ENCODE measurements at places on chromosomes 11 and 22.

GRCh38 chr22:22928666-22929380 is 41.2 kb downstream of the IGLL5 start:
- peak; percentile 7 for DNase-seq

DNA sequence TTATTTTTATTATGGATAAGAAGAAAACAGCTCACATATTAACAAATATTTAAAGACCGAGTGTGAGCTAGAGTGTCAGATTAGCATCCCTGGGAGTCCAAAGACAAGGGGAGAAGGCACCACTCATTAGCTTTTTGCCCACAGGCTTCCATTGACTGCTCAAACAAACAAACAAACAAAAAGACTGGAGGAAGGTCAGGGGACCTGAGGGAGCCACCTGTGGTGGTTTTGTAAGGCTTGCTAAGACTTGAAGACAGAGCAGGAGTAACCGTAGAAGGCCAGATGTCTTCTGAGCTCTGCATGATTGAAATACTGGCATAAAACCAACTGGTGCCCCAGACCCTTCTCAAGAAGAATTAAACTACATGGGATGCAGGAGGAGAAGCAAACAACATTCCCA is 395.2 kb upstream of the CNTN5 start:
- no peak for DNase-seq

DNA sequence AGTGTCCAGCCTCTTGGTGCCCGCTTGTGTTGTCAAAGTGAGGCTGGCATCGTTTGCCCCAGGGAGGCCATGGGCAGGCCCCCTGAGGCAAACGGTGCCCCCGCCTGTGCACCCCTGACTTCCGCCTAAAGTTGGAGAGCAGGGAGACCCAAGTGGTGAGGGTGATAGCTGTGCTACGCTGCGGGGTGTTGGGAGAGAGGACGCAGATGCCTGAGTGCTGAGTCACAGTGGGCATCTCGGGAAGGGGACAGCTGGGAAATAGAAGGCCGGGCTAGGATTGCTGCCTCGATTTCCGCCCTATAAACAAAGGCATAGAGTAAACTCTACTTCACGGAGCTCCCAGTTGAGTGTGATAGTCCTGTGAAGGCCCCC is 5.8 kb downstream of the GRIK4 start:
- DNase-seq: no peak

- no peak for DNase-seq
Observed at GRCh38 chr11:11608783-11609232, 13.0 kb downstream of the GALNT18 start.

- DNase-seq: no peak
Observed at GRCh38 chr11:88475991-88476418, 138.5 kb upstream of the CTSC start.

GRCh38 chr11:1053121-1053901 is 16.8 kb upstream of the MUC6 start:
- DNase-seq: no peak

- no peak for DNase-seq
Observed at GRCh38 chr11:78931891-78932290, 357.2 kb upstream of the NARS2 start.
